AG04450 (cell line): ENCODE measurements at places on chromosomes 2 and 18.

DNA sequence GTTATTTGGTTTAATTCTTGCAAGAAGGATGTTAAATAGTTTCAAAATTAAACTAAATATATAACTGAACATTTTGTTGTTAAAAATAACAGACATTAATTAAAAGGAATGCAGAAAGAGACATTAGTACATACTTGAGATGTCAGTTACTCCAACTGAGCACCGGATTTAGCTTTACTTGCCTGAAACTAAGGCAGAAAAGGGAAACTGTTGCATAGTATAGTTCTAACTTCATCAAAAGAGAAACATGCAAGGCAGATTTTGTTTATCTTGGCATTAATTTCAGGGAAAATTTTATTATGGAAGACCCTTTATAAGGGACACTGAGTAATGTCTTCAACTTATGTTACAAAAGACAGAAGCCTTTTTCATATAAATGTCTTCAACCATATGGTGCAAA, 218.3 kb downstream of the STK39 start:
- no peak for DNase-seq

DNA sequence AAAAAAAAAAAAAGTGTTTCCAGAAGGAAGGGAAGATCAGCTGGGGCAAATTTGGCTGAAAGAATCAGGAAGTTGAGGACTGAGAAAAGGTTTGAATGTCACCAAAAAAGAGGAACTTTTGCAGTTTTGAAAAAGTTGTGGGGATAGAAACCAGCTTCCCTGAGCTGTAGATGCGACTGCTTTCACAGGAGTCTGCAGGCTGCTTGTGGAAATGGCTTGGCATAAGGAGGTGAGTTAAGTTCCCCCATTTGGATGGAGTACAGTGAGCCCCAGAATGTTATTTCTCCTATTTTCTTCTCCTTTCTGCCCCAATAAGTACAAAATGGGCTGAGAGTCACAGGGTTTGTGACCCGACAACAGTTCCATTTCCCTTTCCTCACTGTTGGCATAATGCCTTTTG, 16.5 kb upstream of the ME2 start:
- no peak for DNase-seq

GRCh38 chr2:144265654-144266053, 254.3 kb downstream of the ZEB2 start:
- no peak for DNase-seq

GRCh38 chr2:38098421-38099098, 22.6 kb upstream of the CYP1B1 start:
- DNase-seq: no peak

- no peak for DNase-seq
Measured at GRCh38 chr2:63663013-63663864, 74.5 kb downstream of the MDH1 start.

- DNase-seq: peak; percentile 20
Measured at GRCh38 chr2:62217970-62218369, 22.1 kb downstream of the B3GNT2 start.

- peak; percentile 20 for DNase-seq
Measured at GRCh38 chr18:11502368-11502767, 107.0 kb upstream of the SLC35G4 start.

DNA sequence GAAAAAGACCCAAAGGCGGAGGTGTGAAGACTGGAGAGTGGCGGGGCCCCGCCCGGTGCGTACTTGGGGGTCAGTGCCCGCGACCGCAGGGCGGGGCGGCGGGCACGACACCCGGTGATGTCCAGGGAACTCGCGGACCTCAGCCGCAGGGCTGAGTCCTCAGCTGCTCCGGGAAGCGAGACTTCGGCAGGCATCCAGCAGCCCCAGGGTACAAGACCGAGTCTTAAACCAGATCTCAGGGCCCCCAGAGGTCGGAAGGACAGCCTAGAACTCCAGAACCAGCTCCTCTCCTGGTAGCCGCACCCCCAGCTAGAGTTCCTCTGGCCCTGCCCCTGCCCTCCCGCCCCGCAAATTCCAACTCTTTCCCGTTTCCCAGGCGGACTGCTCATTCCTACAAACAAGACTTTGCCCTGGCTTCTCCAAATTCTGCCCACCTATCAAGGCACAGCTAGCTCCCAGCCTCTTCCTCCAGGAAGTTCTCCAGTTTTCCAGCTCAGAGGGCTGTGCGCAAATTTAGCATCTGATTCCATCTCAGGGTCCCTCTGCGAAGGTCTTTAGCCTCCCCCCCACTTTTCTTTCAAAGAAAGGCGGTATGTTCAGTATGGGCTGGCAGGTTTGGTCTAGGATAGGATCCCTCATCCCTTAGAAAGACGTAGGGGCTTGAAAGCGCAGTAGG, 26.0 kb upstream of the NOTO start:
- DNase-seq: no peak

GRCh38 chr2:101942851-101943250, 48.9 kb upstream of the IL1R2 start:
- DNase-seq: no peak

DNA sequence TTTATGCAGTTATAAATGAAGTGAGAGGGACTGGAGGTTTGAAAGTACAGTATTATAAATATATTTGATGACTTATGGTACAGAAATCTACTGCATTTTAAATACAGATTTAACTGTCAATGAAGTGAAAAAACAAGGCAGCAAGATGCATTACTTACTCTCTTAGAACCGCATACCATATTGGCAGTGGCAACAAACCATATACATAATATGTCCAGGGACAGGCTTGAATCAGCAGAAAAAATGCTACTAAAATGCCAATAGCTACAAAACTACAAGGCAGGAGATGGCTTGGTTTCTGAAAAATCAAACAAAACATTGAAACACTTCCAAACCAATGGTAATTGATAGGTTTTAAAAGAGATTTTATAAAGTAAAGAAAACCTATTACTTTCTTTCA, 77.2 kb downstream of the PIGN start:
- DNase-seq: no peak

DNA sequence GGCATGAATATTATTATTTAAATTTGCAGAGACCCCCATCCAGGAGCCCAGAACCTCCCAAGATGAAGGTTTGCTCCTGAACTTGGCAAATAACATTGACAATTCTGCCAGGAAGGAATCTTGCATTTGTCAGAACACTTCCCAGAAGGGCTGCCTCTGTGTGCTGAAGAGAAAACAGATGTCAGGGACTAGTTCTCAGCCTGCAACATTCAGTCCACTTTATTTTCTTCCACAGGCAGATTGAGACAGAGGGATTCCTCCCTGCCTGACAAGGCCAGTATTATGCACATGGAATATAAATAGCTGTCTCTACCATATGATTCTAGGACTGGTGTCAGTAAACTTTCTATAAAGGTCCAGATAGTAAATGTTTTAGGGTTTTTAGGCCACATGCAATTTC, 171.5 kb upstream of the SIX2 start:
- DNase-seq: no peak

GRCh38 chr2:225429717-225430116, 30.2 kb downstream of the NYAP2 start:
- no peak for DNase-seq

GRCh38 chr2:85890522-85891176, 1.9 kb upstream of the ST3GAL5 start:
- DNase-seq: no peak

DNA sequence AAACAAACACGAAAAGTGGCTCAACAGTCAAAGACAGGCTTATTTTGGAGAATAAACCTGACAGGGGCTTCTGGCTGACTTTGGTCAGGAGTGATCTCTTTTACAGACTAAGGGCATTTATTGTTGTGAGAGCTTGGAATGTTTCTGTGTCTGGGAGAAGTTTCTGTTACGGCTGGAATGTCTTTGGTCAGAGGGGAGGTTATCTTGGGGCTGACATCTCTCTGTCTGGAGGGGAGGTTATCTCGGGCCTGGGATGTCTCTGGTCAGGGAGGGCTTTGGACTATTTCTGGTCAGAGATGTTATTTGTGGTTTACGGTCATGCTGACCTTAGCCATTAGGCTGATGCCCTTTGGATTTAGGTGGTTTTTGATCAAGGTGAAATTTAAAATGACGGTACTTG, 345.5 kb upstream of the FSIP2 start:
- no peak for DNase-seq

DNA sequence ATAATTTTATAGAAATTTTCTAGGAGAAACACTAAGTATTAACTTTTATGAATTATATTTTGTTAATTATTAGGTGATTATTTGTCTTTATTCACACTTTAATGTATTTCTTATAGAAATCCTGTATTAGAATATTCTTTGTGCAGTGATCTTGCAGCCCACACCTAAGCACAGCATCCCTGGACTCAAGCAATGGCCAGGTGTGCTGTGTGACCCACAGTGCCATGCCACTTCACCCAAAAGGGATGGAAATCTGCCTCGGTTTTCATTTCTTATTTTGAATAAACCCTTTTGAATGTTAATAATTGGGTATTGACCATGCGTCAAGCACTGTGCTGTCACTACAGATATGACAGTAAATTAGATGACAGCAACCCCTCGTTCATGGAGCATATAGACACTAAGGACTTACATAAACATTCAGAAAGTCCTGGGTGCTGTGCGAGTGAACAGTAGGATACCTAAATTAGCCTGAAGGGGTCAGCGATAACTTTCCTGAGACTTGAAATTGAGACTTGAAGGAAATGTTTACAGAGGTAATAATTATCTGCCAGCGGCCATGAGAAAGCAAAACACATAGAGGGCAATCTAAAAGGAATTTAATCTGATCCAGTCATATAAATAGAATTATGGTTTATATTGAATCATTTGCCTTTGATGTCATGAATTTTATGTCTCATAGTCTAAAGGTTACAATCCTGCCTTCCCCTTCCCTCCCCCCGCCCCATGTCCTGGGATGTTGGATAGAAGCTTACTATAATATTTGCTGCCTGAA, 52.7 kb upstream of the CALCRL start:
- peak; percentile 27 for DNase-seq

- no peak for DNase-seq
Measured at GRCh38 chr18:58091099-58091611, 47.1 kb downstream of the NEDD4L start.

DNA sequence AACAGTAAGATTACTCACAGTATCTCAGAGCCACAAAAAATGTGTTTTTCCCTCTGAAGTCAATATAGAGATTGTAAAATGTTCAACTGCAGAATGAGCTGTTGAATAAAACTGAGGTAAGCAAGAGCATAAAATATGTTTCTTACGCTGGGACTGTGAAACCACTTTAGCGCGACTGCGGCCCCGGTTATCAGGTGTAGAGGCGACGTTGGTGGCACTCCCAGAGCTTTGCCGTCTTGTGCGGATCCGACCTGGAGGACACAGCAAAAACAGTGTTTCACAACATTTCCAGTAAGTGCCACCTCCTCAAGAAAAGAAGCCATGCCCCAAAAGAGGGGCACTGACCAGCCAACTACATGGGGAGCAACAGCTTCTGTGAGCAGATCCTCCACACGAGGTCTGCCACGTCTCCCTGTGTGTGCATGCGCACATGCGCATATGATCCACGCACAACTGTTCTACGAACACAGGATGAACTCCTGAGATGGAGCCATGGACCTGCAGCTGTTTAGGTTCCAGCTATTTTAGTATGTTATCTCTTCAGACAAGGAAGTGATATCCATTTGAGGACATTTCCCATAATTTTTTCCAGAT, 100.7 kb upstream of the RNU4ATAC start:
- DNase-seq: no peak

GRCh38 chr2:10348891-10349290, 46.2 kb downstream of the HPCAL1 start:
- no peak for DNase-seq

GRCh38 chr18:374721-375168, 106.9 kb upstream of the THOC1 start:
- no peak for DNase-seq
